ENCODE measurements at places on chromosomes 2 and 18.
A peak's percentile ranks its signal among the peaks of the same experiment; 100 is the strongest.

DNA sequence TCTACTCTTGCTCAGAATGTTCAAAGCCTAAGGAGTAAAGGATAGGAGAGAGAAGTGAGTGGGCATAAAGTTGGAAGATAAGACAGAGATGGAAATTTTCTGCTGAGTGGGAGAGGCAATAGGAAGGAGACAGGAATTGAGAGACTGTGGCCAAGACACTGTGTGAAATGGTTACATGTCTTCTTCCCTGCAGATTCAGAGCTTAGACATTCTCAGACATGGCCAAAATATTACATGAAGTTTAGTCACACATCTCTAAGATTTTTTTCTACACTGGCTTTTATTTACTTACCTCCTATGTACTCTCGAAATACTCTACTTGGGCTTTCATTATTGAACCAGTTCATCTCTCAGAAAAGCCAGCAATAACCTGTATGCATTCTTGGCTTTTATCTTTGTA lies 363.0 kb upstream of the FANCL start:
- no peak for DNase-seq

- no peak for DNase-seq
These were observed 562.5 kb upstream of the FAM98A start for GRCh38 chr2:34161549-34161948.

DNA sequence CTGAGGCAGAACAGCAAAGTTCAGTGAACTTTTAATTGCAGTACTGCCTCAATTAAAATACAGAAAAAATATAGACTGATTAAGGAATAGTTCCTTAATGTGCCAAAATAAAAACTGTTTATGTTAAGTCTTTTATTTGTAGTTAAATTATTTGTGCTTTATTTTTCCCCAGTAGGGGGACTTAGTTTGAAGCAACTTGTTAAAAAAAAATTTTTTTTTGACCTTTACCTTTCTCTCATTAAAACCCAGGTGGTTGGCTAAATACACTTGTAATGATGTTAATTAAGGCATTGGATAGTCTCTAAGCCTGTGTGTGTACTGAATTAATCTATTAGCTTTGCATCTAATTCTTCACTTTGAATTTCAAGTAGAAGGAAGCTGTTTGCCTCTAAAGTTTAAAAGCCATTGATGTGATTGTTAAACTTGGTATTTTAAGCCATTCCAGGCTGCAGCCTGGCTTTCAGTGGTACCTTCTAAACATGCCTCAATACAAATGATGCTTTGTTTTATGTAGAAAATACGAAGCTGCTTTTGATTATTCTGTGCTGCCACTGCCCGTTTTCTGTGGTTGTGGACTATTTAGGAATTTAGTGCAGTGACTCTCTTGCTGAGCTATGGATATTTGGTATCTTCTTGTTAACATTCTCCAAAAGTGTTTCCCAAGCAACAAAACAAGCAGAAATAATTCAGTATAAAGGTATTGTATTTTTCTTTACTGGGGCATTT lies 102.9 kb downstream of the TANC1 start:
- DNase-seq, result no peak

- no peak for DNase-seq
These were observed 19.1 kb upstream of the GPR55 start for GRCh38 chr2:230944123-230944653.

DNA sequence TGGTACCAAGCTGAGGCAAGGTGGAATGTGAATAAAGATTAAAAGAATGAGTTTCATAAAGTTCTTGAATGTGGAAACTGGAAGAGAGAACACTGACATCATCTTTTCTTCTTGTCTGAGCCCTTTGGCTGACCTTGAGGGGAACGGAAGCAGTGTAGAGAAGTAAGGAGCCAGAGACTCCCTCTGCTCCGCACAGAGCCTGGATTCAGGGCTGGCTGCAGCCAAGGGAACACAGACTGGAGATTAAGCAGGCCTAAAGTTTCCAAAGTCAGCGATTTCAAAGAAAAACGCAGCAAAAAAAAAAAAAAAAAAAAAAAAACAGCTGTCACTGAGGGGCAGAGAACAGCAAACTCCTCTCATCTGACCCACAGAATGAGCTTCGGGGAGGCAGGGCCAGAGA lies 19.3 kb upstream of the ALK start:
- DNase-seq, result no peak

DNA sequence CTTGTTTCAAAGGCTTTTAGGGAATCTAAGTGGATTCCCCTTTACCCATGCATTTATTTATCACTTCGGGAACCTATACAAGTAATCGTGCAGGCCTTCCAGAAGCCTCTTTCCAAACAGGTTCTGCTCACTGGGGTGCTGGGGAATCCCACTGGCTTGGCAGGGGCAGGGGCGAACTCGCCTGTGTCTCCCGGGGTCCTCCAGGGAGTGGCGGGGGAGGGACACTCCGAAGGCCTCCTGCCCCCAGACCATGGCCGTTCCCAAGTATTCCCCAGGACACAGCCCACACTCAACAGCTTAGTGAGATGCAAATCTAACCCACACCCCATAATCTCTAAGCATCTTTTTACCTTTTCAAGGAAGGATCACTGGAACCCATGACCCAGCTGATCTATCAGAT lies 6.5 kb downstream of the DNMT3A start:
- DNase-seq, result no peak

DNA sequence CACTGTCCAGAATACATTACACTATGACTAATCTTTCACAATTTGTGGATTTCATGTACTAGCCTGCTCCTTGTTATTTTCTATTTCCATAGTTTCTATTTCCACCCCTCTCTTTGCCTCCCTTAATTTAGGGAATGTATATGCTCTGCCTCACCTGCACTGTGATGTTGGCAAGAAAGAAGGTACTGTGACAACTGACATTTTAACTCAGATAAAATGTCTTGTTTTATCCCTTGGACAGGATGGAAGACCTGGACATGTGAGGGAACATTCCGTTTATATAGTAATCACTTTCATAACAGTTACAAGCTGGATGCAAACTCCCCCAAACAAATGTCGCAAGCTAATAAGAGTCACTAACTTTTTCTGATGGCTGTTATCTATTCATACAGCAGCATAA lies 21.5 kb upstream of the DSG3 start:
- no peak for DNase-seq

DNA sequence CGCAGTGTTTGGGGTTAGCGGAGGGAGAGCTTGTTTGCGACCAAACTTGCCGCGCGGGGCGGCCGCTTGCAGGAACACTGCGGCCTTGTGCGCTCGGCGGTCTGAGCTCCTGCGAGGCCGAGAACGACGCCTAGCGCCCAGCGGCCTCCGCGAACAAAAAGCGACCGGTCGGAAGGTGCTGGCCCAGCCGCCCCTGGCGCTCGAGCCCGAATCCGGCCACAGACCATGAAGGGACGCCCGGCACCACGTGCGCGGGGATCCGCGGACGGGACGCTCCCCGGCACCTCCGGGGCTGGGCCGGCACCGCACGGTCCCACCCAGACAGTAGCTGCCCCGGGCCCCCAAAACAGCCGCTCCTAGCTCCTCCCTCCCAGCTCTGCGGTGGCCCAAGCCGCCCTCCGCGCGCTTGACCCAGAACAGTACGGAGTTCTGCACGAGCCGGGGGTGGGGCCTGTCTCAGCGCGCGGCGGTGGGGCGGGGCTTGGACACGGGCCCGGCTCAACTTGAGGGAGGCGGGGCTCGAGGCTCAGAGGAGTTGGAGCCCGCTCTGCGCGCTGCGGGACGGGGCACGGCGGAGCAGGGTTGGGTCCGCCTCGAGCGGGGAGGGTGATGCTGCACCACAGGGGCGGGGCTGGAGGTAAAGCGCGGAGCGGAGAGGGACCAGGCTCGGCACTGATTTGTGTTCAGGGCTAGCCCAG lies 664 bp upstream of the IMPA2 start:
- DNase-seq, result peak; percentile 83

DNA sequence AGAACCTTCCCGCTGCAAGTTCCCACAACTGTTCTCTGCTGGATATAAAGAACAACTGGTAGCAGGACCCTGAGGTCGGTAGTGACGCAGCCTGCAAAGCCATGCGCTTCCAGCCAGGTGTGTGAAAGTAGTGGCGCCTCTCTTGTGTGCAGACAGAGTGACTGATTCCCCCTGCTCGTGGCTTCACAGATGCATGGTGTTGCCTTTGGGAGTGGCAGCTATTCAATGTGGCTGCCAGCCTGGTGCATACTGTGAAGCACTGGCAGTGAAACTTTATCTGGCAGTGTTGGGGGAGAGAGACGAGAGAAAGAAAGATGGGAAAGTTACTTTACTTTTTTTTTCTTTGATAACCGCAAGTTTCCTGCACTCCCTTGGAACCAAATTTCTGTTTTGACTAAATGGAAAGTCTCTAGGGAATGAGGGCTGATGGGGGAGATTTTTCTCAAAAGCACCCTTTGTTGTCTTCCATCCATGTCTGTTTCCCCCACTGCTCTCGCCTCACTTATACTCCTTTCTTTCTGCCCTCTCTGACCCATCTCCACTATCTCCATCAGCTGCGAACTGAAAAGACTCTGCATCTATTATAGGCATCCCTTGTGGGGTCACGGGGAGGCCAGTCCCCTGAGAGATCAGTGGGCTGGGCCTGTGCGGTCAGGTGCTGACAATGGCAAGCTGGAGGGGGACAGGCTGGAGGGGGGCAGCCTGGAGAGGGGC lies 90.0 kb upstream of the TNP1 start:
- no peak for DNase-seq

- no peak for DNase-seq
These were observed 98.6 kb downstream of the RAPH1 start for GRCh38 chr2:203436496-203436895.

DNA sequence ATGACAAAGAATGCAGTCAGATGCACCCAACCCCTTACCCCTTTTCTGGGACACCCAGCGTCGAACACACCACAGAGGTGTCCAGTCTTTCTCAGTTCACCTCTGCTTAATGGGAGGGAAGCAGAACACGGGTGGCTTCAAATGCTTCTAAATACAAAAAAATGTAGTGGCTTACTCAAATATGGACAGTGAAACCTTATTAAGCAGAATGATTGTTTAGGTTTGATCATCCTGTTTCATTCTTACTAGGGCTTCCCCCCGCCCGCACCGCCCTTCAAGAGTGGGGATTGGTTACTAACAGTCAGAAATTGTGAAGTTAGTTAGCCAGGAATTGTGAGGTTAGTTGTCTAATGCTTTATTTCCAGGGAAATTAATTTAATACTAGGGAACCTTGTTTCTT lies 21.6 kb downstream of the ATG16L1 start:
- no peak for DNase-seq

DNA sequence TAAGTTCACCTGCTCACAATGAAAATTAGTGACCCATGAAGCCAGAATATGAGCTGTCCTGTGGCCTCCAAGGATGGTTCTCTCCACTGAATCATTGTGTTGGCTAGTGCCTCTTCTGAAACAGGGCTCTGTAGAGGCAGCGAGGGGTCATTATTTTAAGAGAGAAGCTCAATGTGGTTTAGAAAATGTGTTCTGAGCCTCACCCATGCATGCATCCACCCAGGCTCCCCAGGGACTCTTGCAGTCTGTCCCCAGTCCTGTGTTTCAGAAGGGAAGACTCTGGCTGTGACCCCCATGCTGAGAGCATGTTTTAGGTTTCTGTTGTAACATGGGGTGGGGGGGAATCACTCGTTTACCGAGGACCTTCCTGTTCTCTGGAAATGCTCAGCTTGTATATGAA lies 135.2 kb downstream of the RNF144A start:
- no peak for DNase-seq

DNA sequence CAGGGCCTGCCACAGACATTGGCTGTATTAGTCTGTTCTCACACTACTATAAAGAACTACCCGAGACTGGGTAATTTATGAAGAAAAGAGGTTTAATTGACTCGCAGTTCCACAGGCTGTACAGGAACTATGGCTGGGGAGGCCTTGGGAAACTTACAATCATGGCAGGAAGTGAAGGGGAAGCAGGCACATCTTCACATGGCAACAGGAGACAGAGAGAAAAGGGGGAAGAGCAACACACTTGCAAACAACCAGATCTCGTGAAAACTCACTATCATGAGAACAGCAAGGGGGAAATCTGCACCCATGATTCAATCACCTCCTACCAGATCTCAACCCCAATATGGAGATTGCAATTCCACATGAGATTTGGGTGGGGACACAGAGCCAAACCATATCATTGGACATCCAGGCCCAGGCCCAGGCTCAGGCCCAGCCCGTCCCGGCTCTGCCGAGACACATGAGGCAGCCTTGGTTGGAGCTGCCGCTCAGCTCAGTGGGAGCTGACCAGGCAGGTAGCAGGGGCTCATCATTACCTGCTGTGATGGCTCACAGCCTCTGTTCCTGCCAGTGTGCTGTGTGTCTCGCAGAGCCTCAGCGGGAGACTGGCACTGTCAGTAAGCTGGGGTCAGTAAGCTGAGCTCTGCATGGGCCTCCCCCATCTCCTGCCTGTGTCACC lies 8.6 kb upstream of the RALB start:
- no peak for DNase-seq

GRCh38 chr2:127149384-127149783 lies 42.4 kb upstream of the BIN1 start:
- DNase-seq, result peak; percentile 31

- DNase-seq, result no peak
These were observed 21.2 kb downstream of the DYNAP start for GRCh38 chr18:54612237-54612636.

GRCh38 chr2:68743531-68743930 lies 8.9 kb downstream of the ARHGAP25 start:
- no peak for DNase-seq

DNA sequence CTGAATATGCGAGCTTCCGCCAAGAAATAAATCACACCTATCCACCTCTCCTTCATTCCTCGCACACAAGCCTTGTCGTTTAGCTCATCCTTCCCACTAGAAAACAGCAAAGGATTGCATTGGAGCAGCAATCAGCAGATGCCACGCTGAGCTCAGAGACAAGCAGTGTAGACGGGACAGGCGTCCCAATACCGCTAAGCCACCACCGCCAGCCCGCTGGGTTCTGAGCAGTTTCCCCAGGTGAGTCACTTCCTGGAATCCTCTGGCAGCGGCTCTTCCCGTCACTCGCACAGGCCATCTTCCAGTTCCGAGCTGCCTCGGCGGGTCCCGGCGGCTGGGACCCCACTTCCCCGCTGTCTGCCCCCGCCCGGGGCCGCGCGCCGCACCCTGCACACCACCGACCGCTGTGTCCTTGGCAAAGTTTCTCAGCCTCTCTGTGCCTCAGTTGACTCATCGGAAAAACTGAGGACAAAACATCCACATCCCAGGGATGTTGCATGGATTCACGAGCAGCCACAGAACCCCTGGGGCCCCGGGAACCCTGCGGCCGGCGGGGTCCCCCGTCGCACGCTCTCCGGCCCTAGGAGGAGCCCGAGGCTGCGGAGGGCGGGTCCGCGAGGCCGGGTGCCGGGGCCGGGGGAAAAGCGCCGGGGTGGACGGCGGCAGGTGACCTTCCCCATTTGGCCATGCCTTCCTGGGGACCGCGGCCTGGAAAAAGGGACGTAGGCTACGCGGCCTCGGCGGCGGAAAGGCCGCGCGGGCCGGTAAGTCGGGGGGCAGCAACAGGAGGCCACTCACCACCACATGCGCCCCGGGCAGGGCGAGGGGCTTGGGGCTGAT lies 573 bp downstream of the KDSR start:
- DNase-seq, result peak; percentile 46

GRCh38 chr2:55530539-55531081 lies 11.1 kb downstream of the CFAP36 start:
- no peak for DNase-seq

- DNase-seq, result no peak
These were observed 83.6 kb upstream of the LCLAT1 start for GRCh38 chr2:30363406-30363805.
